ENCODE measurements at places on chromosomes 3 and 15. TPM values are rescaled to one million over a fixed set of nuclear protein-coding genes. Genes with fewer than 3 reads are reported as not detected.

NPAP1 gene
- polyA plus RNA-seq, result not detected

- no peak for DNase-seq
These were observed 888.3 kb downstream of the TUSC7 start for GRCh38 chr3:117597865-117598264.

DNA sequence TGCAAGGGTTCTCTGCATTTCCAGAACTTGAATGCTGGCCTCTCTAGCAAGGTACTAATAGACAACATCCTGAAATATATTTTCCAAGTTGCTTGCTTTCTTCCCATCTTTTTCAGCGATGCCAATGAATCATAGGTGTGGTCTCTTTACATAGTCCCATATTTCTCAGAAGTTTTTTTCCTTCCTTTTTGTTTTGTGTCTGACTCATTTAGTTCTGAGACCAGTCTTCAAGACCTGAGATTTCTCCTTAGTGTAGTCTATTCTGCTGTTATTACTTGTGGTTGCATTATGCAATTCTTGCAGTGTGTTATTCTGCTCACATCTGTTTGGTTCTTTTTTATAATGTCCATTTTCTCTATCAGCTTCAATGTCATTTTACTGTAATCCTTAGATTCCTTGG lies 1265.0 kb upstream of the ALCAM start:
- no peak for DNase-seq

GRCh38 chr3:186414735-186415419 lies 52.8 kb upstream of the DGKG start:
- DNase-seq, result no peak

BCL2A1 gene
- polyA plus RNA-seq, result 0.41 TPM

GRCh38 chr3:115706311-115706829 lies 83.1 kb downstream of the GAP43 start:
- no peak for DNase-seq

MORC1 gene
- not detected for polyA plus RNA-seq

DNA sequence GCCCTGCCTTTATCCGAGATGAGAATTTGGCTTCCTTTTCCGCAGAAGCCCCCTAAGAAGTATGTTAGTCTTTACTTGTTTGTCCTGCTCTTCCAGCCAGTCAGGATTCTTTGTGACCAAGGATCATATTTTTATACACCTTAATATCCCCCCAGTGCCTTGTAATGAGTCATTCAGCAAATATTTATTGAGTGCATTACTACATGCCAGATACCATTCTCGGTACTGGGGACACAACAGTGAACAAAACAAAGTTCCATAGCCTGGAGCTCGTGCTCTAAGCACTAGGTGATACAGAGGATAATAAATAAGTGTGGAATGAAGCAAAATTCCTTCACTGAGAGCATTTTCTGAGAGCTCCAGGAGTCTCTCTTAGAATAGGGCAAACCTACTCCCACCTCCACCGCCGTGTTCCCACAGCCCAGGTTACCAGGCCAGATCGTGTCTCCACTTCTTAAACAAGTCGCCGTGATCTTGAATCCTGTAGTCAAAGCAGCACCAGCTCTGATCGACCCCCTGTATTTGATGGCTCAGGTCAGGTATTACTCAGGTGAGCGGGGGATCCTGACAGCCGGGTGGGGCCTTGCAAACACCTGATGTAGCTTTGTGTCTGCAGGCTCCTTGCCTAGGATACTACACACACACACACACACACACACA lies 18.5 kb downstream of the TTC21A start:
- no peak for DNase-seq

HESX1 gene
- 0.63 TPM for polyA plus RNA-seq

GRCh38 chr15:78982736-78983135 lies 37.9 kb upstream of the CTSH start:
- DNase-seq, result no peak

DNA sequence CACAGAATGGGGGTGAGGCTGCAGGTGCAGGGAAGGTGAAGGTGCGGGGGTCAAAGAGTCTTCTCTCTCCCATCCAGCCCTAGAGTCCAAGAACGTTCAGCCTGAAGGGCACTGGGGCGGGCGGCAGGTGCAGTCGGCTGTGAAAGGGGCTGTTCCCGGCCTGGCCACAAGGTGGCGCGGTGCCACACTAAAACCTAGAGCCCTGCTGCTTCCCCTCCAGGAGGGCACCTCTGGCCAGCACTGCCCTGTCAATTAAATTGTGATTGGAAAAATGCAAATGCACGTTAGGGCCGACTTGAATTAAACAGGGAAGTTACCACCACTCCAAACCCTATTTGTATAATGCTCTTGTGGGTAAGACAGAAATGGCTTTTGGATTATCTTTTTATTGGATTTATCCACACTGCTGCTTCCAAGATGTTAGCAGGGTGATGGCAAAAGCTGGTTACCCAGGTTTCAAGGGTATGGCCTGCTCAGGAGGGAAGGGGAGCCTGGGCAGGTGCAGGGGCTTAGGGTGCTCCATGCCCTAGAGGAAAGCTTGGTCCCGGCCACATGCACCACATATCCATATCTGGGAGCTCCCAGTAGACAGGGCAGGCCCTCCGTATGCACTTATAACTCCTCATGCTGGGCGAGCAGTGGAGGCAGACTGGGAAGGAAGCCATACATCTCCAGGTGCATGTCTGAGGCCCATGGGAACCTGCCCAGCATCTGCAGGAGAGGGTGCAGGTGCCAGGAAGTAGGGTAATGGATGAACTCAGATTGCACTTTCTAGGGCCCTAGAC lies 119.8 kb downstream of the ADCY5 start:
- peak; percentile 92 for DNase-seq

- DNase-seq, result no peak
These were observed 280.6 kb downstream of the LPP start for GRCh38 chr3:188434594-188434993.

GRCh38 chr3:16055606-16056211 lies 118.8 kb upstream of the GALNT15 start:
- no peak for DNase-seq

DNA sequence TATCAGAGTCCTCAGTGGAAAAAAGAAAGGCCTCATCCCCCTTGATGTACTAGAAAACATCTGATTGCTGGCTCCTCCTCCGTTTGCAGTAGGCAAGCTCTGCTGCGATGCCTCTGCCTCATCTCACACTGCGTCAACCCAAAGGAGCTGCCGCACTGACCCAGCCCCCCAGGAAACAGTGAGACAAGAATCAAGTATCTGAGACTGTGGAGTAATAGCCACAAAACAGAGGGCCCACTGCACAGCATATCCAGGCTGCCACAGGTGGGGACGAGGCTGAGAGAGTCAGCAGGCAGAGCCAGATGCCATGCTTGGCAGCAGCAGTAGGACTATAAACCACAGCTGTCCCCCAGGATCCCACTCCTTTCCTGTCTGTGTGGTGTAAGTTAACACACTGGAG lies 165.9 kb downstream of the STAC start:
- no peak for DNase-seq

DNA sequence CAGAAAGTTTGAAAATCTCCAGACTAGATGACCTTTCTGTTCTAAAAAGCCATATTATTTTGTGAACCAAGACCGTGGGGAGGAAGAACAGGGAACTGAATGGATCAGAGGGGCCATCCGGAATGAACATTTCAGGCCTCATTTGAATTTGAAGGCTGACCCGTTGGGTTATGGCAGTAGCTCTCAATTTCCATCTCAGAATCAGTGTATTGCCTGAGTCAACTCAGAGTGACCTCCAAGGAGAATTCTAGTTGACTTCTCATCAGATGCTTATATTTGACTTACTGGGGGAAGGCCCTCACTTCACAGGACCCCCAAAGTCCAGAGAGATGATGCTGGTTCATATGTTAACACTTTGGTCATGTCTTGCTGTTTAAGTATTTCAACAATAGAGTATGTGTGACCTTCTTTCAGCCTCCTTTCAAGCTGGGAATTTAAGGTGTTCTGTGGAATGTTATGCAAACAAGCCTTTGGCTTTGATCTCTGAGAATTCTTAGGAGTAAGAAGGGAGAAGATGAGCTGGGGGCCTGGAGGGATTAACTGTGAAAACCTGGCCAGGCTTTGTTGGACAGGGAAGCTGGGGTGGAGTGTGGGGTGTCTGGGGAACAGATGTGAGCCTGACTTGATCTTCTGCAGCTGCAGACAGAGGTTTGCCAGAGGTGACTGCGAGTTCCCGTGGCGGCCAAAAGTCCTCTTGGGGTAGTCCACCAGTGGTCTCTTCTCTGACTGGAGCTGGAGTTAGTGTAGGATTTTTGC lies 111.2 kb upstream of the RGMA start:
- DNase-seq, result no peak

GRCh38 chr3:140285380-140285779 lies 350.4 kb downstream of the CLSTN2 start:
- DNase-seq, result no peak

EXD1 gene
- polyA plus RNA-seq, result not detected

ATP13A5 gene
- polyA plus RNA-seq, result 0.07 TPM

DNA sequence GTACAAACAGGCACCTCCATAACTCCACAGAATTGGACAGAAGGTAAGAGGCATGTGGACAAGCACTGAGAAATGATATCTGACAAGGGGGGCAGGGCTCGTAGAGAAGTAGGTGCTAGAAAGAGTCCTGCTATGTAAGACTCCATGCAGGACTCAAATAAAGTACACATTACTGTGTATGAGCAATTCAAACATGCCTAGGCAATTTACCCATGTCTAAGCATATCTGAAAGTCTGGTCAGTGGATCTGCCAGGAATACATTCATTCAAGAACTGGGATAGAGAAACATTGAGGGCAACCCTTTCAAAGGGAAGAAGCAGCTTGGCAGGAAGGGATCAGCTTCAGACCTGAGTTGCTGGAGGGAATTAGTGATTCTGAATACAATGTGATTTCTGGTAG lies 174.1 kb upstream of the MCTP2 start:
- DNase-seq, result no peak

DNA sequence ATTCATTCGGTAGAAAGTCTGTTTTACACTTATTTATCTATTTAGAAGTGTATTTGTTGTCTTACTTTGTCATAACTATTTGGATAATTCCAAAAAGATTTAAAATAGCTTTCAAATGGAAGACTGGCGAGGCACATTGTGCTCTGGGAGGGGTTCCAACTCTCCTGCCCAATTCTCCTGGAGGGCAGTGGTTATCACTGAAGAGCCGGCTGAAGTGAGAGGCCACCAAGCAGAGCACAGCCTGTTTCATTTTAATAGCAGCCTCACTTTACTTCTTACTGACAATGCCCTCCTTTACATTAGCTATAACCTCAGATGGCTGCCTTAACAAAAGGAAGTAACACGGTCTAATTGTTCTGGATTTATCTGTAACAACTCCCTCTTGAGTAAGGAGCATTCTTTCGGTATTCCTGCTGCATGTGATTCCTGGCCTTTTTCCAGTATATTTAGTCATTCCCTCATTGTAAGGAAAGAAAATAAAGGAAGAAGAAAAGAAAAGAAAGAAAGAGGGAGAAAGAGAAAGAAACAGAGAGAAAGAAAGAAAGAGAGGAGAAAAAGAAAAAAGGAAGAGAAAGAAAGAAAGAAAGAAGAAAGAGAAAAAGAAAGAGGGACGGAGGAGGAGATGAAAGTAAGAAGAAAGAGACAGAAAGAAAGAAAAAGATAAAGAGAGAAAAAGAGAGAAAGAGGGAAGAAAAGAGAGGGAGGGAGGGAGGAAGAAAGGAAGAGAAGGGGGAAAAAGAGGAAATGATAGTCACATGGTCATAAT lies 339.8 kb upstream of the WNT5A start:
- no peak for DNase-seq

GRCh38 chr3:151213881-151214280 lies 10.9 kb upstream of the GPR171 start:
- DNase-seq, result no peak

DNA sequence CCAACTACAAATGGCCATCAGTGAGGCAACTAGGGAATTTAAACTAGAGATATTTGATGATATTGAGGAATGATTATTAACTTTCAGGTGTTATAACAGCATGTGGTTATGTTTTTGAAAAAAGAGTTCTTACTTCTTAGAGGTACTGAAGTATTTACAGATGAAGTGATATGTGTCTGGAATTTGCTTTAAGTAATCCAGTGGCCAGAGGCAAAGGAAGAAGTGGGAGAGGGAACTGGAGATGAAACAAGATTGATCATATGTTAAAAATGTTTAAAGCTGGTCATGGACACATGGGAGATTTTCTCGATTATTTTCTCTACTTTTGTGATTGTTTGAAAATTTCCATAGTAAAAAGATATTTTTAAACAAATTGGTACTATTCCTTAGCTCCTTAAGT lies 53.3 kb upstream of the SLCO2A1 start:
- no peak for DNase-seq

AVEN gene
- 20.0 TPM for polyA plus RNA-seq

SLC24A1 gene
- 2.4 TPM for polyA plus RNA-seq

DNA sequence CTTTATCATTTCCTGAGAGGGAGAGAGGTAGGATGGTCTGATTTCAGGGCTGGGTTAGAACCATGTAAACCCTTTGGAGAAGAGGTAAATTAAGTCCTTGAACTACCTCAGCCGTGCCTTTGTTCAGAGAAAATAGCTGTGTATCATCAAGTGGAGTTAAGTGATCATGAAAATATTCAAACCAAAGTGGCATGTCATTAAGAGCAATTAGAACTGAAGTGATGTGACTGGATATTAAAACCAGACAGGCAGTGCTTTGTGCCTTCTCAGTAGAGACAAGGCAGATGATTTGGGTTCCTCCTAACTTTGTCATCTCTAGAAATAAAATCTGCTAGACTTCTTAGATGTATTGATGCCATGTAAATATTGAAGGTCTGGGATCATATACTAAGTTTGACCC lies 171.5 kb downstream of the IL5RA start:
- no peak for DNase-seq

DNA sequence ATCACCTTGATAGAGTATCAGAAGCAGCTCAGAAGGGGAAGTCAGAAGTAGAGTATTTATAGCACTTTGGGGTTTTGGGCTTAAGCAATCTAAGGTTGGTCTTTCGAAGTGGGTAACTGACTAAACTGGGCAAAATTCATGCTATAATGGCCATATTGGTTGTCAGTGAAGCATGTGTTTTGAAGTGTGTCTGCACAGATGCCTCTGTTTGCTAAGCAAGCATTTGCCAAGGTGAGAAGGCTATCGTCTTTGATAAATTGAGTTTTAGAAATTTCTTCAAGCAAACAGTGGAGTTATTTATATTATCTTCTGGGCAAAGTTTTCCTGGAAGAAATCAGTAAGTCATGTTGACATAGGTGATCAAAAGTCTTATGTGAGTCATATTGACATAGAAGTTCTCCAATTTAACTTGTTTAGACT lies 412.8 kb upstream of the TGFBR2 start:
- no peak for DNase-seq

GOLIM4 gene
- 33.5 TPM for polyA plus RNA-seq
